WTC11 (cell line): ENCODE measurements at places on chromosomes 2 and 18. TPM values are rescaled to one million over a fixed set of nuclear protein-coding genes. Genes with fewer than 3 reads are reported as not detected.

GRCh38 chr2:122323927-122324326 lies 568.5 kb downstream of the TSN start:
- DNase-seq: no peak

DNA sequence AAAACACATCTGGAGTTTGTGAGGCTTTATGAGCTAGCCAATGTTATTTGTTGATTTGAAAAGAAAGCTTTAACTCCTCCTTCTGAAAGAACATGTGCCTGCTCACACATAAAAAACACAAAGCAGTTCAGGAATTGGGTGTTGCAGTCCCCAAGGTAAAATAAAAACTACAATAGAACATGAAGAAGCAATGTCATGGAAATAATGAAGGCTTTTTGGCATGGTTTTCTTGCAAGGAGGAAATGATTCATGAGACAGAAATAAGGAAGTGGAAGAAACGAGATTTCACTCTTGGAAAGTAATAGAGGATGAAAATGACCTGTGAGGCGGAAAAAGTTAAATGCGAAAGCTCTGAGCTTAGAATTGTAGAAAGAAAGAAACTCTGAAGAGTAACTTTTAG lies 81.1 kb downstream of the TRIB2 start:
- DNase-seq: no peak

- DNase-seq: peak; percentile 26
These were observed 787.6 kb upstream of the SALL3 start for GRCh38 chr18:78192054-78192453.

Gene C1QL2
- 0.55 to 1.0 TPM (median 0.71 TPM) in 3 replicates for total RNA-seq
